ENCODE measurements at places on chromosomes 13 and 19.

DNA sequence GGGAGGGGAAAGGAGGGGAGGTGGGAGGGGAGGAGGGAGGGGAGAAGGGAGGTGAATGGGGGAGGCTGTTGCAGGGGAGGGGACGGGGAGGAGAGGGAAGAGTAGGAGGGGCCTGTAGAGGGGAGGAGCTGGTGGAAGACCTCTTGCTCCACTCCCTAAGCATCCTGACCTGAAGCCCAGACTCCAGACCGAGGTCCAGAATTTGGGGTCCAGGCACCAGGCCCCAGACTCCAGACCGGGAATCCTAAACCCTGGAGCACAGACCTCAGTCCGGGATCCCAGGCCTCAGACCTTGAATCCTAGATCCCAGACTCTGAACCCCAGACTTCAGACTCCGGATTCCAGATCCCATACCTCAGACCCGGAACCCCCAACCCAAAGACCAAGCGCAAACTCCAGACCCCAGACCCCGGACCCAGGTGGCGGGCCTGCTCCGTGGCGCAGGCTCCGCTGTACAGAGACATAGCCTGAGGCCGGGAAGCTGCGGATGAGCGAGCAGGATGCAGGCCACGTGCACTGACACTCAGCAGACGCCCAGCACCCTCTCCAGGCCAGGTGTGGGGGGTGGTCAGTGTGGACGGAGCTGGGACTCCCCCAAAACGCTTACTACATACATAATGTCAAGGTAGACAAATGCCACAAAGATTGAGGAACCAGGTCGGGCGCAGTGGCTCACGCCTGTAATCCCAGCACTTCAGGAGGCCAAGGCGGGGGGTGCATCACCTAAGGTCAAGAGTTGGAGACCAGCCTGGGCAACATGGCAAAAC lies 710 bp upstream of the BTBD2 start:
- DNase-seq, result peak; percentile 39

- no peak for DNase-seq
These were observed 183.0 kb downstream of the KCTD12 start for GRCh38 chr13:76703216-76703615.

DNA sequence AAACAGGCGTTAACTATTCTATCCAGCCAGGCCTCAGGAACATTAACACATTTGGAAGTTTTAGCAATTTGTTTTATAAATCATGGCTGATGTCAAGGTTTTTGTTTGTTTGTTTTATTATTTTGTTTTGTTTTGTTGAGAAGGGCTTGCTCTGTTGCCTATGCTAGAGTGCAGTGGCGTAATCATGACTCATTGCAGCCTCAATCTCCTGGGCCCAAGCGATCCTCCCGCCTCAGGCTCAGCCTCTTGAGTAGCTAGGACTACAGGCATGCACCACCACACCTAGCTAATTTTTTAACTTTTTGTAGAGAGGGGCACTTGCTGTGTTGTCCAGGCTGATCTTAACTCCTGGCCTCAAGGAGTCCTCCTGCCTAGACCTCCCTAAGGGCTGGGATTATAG lies 28.3 kb downstream of the NUP58 start:
- DNase-seq, result no peak

DNA sequence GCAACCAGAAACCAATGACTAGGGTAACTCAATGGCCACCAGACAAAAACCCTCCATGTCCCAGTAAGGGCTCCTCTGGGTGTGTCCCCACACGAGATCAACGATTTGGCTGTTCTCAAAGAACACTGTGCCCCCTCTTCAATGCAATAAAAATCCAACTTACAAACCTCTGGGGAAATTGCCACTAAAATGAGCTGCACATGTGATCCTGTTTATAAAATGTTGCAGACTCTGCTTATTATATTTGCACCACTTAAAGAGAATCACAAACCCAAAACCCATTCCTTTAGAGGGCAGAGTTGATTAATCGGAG lies 80.5 kb downstream of the STK24 start:
- no peak for DNase-seq

GRCh38 chr19:7762719-7763293 lies at the start of gene CLEC4M:
Gene CLEC4M, plus strand, starts transcription at chr19:7763243. Its CDS starts 24 bp downstream, at chr19:7763267.
- no peak for DNase-seq

DNA sequence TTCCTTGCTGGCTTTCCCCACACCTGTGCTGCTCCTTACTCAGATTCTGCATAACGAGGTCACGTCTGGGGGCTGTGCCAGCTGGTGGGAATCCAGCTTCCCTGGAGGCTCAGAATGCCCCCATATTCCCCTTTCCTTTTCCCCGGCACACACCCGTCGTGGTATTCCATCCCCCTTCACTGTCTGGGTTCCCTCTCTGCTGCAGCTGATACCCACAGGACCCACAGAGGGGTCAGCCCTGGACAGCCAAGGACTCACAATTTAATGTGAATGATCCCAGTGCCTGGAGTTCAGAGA lies 4.2 kb upstream of the MYH14 start:
- DNase-seq, result no peak

DNA sequence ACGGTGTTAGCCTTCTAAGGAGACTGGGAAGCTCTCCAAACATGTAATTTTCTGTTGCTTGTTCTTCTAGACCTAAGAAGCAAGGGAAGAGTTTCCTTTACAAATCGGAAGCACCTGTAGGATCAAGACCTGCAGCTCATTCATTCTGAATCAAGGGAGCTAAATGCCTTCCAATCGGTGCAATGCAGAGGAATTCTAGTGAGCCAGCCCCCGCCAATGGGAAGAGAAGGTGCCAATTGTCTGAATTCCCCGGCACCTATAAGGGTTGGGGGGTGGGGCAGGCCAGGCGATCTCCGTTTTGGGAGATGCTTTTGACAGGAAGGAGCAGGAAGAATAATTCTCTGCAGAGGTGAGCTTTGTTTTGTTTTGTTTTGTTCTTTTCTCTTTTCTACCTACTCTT lies 7.1 kb upstream of the NLRP13 start:
- no peak for DNase-seq

GRCh38 chr13:78659732-78660494 lies 958 bp upstream of the OBI1 start:
- no peak for DNase-seq

GRCh38 chr19:10517760-10518443 lies 655 bp upstream of the S1PR5 start:
- DNase-seq, result peak; percentile 17

DNA sequence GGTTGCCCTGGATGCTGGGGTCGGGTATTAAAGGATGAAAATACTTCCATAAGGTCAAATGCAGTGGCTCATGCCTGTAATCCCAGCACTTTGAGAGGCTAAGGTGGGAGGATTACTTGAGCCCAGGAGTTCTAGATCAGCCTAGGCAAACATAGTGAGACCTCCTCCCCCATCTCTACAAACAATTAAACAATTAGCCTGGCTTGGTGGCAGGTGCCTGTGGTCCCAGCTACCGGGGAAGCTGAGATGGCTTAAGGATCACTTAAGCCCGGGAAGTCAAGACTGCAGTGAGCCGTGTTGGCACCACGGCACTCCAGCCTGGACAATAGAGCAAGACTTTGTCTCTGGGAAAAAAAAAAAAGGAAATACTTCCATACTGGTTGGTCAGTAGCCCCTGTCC lies 1.5 kb downstream of the KLK11 start:
- no peak for DNase-seq

- DNase-seq, result no peak
These were observed 256.6 kb upstream of the IPO5 start for GRCh38 chr13:97696921-97697320.

- DNase-seq, result no peak
These were observed 11.1 kb downstream of the MAMSTR start for GRCh38 chr19:48708471-48708870.
